ENCODE measurements at places on chromosomes 7 and 10. TPM values are rescaled to one million over a fixed set of nuclear protein-coding genes. Genes with fewer than 3 reads are reported as not detected.

ARPC1B gene
- total RNA-seq = 731 TPM

POLL gene
- 11.6 TPM for total RNA-seq

KMT2E gene
- 40.3 TPM for total RNA-seq

C10orf67 gene
- total RNA-seq = not detected

EN2 gene
- not detected for total RNA-seq

PPP1R17 gene
- total RNA-seq = not detected

GGCT gene
- 147 TPM for total RNA-seq

LRRD1 gene
- total RNA-seq = not detected

PRSS37 gene
- total RNA-seq = not detected

TMEM196 gene
- not detected for total RNA-seq

GIMAP7 gene
- not detected for total RNA-seq

GRCh38 chr10:2401459-2401858 is 664.1 kb upstream of the ADARB2 start:
- no peak for DNase-seq

DNA sequence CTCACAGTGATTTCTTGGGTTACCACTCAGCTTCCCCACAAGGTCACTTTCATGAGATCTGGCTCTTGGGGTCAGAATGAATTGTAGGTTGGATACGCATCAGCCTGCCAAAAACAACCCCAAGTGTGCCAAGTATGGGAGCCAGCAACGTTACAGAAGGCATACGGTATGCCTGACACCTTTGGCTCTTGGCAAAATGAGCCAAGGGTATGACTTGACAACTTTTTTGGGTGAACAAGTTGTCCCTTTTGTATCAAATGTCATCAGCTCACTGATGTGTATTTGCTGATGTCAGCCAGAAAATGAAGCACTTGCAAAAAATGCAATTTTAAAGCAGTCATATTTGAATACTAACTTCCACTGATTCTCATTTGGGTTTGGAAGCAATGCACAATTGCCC is 168.4 kb downstream of the CACNB2 start:
- DNase-seq = no peak

DNA sequence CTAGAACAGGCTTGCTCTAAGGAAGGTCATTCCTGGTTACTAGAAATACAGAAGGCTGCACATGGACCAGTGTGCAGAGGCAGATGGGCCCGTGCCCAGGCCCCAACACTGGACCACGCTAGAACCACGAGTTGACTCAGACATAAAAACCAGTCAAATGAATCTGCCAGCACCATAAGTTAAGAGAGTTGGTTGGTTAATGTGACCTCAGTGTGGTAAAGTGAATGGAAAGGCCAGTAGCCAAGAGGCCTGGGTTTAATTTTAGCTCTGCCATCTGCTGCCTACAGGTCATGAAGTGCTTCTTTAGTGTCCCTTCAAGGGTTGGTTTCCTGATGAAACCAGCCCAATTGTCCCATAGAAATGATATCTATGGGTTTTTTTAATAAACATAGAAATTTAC is 329.6 kb upstream of the NRP1 start:
- no peak for DNase-seq

DNA sequence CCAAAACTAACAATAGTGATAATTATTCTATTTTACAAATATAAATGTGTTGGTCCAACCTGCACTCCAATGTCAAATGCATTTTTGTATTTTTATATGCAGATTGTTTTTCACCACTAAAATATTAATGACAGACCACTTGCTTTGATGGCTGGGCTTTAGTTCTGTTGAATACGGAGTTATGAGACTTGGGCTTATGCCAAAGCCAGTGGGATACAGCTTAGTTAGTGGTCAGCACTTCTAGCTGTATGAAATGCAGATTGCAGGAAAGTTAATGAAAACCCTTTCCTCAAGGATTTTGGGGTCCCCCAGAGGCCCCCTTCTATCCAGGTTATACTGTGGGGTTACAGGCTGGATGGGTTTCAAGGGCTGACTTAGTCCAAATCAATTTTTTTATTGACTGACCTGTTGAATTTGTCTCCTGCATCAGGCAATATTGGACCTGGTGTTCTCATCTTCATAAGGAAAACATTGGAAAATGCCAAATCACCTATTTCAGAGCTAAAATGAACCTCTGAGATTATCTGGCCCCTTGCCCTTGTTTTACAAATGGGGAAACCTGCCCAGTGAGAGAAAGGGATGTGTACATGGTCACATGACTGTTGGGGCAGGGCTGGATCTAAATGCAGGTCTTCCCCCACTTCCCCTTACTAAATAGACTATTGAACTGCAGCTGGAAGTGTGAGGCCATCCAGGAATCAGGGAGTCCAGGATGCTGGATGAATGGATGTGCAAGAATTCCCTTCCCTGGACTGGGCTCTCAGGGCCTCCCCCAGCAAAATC is 1085.3 kb downstream of the KCNMA1 start:
- no peak for DNase-seq

DNA sequence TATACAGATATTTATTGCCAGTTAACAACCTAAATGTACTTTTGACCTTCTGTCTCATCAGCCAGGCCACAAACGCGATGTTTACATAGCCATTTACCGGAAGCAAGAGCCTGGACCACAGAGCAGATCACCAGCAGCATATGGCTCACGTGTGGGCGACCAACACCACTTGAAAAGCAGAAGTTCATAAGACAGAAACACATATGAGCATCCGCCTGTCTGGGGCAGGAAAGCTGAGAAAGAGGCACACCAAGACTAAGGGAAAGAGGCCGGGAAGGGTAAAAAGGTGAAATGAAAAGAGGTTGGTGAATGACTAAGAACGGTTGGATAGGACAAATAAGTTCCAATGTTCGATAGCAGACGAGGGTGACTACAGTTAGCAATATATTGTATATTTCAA is 1.3 kb downstream of the ABCB1 start:
- no peak for DNase-seq

- no peak for DNase-seq
Observed at GRCh38 chr7:151472644-151473380, 32.9 kb upstream of the CRYGN start.

GRCh38 chr10:28905371-28905770 is 228.1 kb downstream of the BAMBI start:
- no peak for DNase-seq

GRCh38 chr10:125521721-125522680 is 161.0 kb downstream of the TEX36 start:
- DNase-seq = no peak

- peak; percentile 87 for DNase-seq
Observed at GRCh38 chr7:2956526-2957368, 86.9 kb downstream of the CARD11 start.

DNA sequence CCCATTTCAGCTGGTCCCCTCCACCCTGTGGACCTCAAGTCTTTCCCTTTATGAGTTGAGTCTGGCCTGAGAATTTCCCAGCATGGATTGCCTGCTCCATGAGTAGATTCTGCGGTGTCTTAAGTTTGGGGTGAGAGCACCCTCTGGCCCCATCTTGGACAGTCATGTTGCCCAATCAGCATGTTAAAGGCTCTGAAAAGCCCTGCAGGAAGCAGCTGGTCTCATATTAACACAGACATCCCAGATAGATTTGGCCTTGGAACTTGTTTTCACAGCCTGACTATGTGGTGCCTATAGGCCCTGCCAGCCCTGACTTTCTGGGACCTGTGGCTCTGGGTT is 15.5 kb upstream of the SLC29A3 start:
- DNase-seq = no peak

- no peak for DNase-seq
Observed at GRCh38 chr7:1349351-1349761, 109.9 kb downstream of the MICALL2 start.

- DNase-seq = no peak
Observed at GRCh38 chr7:84175461-84175860, 19.1 kb downstream of the SEMA3A start.

DNA sequence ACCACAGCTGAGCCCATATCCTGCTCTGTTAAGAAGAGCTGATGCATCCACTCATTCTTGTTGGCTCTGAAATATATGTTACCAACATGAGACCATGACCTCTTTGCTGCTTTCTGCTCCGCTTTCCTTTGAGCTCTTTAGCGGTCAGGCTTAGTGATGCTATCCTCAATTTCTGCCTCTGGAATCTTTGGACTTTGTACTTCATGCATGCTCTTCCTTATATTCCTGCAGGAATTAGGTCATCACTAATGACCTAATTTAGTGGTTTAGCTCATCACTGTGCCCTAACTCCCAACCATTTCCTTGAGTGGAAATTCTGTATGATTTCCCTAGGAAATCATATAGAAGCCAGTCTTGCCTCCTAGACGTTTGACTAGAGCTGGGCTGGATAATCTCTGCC is 119.5 kb downstream of the AOAH start:
- DNase-seq = peak; percentile 66

DNA sequence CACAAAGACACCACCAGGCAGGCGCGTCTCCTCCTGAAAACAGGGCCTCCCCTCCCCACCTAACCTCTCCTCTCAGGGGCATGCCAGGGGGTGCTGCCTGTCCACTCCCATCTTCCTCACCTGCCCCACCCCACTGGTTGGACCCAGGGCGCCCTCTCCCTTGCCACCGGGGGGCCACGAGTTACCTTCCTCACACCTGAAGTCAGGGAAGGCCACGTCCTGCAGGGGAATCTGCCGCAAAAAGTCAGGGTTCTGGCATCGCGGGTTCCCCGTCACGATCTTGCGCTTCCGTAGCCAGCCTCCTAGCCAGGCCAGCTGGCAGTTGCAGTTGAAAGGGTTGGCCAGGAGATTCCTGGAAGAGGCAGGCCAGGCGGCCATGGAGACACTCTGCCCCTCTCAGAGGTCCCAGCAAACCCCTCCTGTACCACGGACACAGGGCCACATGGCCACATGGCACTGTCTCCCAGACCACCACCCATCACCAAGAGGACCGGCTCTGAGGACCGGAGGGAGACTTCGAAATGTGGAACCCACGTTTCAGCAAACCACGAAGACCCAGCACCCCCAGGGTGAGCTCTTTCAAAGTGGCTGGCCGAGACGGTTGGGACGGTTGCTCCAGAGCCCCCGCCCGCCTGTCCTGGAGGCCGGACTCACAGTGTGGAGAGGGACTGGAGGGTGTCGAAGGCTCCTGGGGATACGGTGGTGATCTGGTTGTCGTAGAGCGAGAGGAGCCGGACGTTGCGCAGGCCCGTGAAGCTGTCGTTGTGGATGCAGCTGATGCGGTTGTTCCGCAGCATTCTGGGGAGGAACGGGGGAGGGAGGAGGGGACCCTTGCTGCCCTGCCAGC is 142.8 kb downstream of the SLIT1 start:
- DNase-seq = no peak

DNA sequence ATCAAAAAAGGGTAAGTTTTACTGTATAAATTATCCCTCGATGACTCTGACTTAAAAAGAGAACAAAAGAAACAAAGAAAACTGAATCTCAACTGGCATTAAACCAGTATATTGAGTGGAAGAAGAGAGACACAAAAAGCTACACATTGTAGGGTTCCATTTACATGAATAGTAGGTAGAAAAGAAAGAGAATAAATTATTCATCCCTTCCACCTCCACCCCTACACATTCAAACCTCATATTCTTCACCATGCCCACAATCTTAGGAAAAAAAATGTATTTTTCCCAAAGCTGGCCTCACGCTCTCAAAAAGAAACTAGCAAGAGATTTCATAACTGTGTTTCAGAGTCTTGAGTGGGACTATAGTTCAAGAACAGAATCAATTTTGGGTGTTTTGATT is 346.8 kb upstream of the AOAH start:
- no peak for DNase-seq

DNA sequence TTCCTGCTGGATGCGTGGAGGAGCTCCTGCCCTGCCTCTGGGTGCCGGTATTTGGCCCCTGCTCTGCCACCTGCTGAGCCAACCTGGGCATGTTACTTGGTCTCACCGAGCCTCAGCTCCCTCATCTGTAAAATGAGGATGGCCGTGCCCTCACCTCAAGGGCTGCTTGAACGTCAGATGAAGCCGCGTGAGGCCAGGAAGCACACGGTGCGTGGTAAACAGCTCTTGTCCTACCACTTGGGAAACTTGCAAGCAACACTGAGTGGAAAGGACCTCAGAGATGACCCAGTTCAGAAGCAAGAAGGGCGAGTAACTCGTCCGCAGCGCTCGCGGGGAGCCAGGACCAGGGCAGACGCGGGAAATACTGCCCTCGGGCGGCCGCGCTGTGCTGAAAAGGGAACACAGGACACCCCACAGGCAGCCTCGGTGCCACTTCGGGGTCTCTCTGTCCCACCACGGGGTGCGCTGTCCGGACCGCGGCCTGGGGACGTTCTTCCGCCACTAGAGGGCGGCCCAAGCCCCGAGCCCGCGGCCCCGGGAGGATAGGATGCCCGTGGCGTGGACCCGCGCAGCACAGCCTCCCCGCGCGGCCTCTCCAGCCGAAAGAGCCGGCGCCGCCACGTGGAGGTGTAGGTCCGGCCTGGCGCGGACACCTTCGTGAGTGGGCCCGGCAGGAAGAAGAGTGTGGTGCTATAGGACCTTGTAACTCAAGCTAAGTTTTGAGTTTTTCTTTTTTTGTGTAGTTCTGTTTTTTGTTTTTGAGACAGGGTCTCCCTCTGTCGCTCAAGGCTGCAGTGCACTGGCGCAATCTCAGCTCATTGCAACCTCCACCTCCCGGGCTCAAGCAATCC is 94.1 kb downstream of the PRKAG2 start:
- DNase-seq = peak; percentile 58

GRCh38 chr7:111789870-111790269 is 227.6 kb upstream of the IMMP2L start:
- no peak for DNase-seq

- DNase-seq = peak; percentile 36
Observed at GRCh38 chr7:108459922-108460551, 3.8 kb upstream of the NRCAM start.

- no peak for DNase-seq
Observed at GRCh38 chr7:137933270-137934017, 68.4 kb downstream of the CREB3L2 start.

DNA sequence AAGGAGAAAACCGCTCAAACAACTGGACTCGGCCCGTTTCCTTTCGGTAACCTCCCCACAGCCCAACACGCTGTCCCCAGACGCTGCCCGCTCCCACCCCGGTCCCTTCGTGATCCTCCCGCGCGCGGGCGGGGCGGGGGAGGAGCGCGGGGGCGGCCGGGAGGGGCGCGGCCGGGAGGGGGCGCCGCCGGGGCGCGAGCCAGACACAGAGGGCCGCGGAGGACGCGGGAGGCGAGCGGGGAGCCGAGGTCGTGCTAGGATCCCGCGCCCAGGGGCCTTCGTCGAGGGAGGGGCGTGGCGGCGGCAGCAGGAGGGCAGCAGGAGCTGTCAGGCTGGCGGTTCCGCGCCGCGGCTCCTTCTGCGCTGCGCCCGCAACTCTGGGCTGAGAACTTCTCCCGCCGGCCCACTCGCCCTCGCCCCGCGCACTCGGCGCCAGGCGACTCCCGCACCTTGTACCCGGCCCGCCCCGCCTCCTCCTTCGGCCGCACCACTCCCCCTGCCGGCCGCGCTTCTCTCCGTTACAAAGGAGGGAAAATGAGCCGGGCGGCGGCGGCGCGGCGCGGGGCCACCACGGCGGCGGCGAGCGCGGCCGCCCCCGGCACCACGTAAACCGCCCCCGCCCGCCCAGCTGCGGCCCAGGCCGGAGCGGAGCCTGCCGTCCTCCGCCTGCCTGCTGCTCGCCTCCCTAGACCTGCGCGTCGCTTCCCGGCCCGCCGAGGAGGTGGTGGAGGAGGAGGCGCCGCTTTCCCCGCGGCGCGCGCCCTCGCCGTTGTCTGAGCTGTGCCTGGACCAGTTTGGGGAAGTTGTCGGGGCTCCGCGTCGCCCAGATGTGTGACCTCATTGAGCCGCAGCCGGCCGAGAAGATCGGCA is at the start of gene CDK14:
TSS of gene CDK14 (plus strand) at position 521 of the 870 bp plus-strand sequence. CDS start at position 828, 307 bp downstream.
- peak; percentile 40 for DNase-seq

GRCh38 chr7:136104269-136104603 is 127.1 kb upstream of the MTPN start:
- DNase-seq = no peak

Measured in A172 (cell line).